Heart left ventricle (tissue), 16 donors: ENCODE measurements at places on chromosomes 6 and 20. TPM values are rescaled to one million over a fixed set of nuclear protein-coding genes. Genes with fewer than 3 reads are reported as not detected.

GRCh38 chr20:58993332-58994248, 12.5 kb downstream of the NELFCD start:
- DNase-seq = peak; percentile 13

The HLA-F gene
- 28.4 TPM for total RNA-seq

The MMP24 gene
- 0.25 TPM for total RNA-seq

The SPATA25 gene
- total RNA-seq = not detected

- no peak for DNase-seq
These were observed 148.0 kb downstream of the EPM2A start for GRCh38 chr6:145587334-145587733.

GRCh38 chr6:158879180-158879579, 60.0 kb upstream of the EZR start:
- no peak for DNase-seq

DNA sequence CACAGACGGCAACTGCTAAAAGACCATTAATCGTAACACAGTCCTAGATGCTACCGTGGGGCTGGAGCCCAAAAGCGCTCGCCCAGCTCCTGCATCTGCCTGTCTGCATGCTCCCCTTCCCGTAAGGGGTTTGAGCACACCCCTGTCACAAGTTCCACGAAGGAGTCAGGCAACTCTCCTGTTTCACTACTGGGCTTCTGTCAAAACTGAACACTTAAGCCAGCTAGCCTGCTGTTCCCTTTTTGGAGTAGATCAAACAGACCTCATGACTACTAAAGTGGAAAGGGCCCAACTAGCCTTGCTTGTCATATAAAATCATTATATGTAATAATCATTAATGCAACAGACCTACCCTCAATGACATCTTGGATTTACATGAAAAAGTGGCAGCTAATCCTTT, 61.3 kb downstream of the TRMT11 start:
- no peak for DNase-seq

- DNase-seq = no peak
These were observed 6.1 kb upstream of the DSN1 start for GRCh38 chr20:36779656-36780025.

- peak; percentile 39 for DNase-seq
These were observed 39.7 kb downstream of the TAF4 start for GRCh38 chr20:62025832-62026563.

DNA sequence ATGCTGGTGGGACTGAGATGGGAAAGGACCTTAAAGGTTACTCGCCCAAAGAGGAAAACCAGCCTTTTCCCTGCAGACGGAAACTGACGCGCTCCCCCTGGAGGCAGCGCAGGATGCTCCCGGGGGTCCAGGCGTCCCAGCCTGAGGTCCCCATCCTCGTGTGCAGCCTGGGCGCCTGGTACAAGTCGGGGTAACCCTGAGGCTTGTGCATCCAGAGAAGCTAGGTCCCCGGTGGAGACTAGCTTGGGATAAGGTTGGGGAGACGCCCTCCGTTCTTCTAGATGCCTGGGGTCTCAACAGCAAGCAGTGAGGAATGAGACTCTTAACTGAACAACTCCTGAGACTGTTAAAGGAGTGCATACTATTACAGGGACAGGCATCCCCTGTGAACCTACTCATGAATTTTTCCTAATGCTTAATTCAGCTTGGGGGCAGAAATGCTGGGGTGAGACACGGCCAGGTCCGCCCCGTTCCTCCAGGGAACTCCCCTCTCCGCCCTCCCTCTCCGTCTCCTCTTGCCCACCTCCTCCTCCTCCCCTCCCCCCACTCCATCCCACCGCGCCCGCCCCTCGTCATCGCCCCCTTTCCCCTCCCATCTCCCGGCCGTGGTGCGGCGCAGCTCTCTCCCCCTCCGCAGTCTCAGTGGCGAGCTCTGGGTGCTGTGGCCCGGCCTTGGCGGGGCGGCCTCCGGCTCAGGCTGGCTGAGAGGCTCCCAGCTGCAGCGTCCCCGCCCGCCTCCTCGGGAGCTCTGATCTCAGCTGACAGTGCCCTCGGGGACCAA, at the start of gene PRSS35:
PRSS35 (plus strand) TSS at position 634 of the 781 bp plus-strand sequence. CDS start 10,908 bp downstream, outside the sequence.
- DNase-seq = peak; percentile 47

DNA sequence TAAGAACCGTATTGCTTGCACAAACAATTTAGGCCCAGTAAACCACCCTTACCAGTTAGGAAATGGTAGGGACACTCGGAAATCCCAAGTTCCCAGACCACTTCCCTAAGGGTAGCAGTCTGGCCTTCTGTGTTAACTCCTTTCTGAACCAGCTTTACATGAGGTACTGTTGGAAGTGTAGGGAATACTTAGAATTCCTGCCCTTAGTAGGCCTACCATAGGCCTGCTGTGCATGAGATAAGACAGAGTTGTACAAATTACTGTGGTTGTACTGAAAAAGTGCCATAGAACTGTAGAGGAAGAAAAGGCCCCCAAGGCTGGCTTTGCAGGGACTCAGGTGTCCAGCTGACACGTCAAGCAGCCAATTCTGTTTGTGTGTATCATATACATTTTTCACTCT, 11.1 kb downstream of the RPRD1B start:
- DNase-seq = no peak

DNA sequence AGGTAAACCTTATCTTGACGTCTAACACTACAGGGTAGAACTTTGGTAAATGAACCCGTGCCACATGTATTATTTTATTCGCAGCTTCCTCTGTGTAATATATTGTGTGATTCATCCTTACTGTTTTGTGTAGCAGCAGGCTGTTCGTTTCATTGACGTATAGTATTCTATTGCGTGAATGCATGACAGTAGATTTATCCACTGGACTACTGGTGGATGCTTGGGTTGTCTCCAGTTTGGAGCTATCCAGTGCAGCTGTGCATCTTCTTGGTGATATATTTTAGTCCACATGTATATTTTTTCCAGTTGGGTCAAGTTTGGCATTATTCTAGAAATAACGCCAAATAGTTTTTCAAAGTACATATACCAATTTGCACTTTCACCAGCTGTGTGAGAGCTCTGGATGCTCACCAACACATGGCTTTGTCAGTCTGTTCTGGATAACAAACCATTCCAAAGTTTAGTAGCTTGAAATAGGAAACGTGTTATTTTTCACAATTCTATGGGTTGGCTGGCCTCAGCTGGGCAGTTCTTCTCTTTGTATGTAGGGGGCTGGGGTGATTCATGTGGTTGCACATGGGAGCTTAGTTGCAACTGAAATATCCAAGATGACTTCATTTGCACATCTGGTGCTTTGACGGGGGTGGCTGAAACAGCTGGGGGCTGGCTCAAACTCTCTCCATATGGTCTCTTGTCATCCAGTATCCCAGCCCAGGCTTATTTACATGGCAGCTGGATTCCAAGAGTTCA, 9.3 kb downstream of the ECT2L start:
- peak; percentile 62 for DNase-seq

DNA sequence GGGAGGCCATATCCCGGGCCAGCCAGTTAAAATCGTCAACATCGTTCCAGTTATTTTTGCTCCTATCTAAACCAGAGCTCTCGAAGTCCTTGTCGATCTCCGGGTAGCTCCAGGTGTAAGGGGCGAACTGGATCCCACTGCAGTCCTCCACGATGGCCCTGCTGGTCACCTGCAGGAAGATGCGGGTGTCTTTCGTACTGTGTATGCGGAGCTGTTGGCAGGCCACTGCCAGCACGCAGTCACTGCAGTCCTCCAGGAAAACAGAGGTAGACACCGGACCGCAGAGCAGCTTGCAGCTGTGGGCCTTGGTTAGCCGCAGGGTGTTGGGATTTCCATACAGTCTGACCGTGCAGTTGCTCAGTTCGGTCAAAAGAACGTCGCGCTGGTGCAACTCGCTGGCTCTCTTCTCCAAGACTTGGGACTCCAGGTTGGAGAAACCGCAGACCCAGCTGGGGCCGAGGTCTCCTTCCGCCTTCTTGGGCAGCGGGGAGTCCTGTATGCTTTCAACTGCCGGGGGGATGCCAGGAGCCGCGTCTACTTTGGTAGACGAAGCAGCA, 742 bp downstream of the TBCC start:
- DNase-seq = peak; percentile 58

DNA sequence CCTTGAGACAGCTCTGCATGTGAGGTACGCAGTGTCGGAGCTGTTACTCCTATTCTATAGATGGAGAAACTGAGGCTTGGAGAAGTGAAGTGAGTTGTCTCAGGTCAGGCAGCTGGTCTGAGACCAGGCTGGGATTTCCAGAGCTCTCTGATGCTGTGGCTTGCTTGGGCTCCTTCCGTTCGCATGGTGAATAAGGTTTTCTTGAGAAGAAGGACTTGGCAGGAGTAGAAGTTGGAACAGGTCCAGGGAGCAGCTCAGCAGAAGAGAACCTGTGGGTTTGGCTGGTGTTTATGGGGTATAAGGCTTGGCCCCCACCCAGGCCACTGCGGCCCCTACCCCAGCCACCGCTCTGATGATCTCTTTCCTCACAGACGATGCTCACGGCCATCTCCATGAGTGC, 7.4 kb downstream of the SLC12A5 start:
- DNase-seq = peak; percentile 27

The LPA gene
- not detected for total RNA-seq

DNA sequence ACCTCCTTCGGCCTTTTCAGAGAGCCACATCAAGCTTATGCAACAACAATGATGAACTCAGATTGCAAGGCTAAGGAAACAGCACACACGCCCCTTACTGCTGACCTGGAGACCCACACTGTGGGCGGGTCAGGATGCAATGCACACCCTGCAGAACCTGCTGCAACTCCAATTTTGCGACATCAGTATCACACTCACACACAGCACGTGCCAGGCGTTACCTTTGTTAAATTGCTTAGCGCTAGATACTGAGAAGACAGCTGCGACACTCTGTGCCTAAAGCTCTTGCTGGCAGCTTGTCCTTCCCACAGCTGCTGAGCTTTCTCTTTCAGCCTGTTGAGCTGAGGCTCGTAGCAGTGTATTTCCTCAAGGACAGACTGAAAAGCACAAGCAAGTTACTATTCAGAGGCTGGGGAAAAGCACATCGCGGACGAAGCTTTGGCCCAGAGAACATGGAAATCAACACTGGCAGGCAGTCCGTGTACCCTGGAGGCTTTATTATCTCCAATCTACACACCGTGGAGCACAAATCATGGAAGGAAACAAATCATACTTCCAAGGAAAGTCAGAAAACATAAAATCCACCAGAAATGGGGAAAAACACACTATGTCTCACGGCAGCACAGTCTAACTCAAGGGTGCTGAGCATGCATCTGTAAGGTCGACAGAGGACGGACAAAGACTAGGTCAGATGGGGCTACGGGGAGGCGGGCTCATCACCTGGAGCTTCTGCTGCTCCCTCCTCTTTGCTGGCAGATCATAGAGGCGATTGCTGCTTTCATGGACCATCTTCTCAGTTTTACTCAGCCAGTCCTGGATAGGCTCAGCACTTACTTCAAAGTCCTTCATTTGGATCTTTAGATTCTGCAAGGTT, 268.2 kb downstream of the SYNE1 start:
- peak; percentile 40 for DNase-seq

The FAM217A gene
- not detected for total RNA-seq

The HRH3 gene
- not detected for total RNA-seq

- no peak for DNase-seq
These were observed 135.6 kb downstream of the TFAP2C start for GRCh38 chr20:56764671-56765070.

DNA sequence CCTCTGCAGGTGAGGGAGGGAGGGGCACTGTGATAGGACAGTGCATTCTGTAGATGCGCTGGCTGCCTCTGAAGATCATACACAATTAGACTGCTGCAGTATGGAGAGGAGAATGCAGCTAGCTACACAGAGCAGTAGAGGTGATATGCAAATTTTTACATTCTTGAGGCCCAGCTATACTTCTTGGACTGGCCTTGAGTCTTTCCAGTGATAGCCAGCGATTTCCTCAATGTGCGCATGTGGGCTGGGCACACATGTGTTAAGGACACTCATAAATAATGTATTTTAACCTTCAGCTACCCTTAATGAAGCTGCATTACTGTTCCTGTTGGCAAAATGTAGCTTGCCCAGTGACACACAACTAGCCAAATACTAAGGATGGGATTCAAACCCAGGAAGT, 19.0 kb downstream of the TTPAL start:
- no peak for DNase-seq

DNA sequence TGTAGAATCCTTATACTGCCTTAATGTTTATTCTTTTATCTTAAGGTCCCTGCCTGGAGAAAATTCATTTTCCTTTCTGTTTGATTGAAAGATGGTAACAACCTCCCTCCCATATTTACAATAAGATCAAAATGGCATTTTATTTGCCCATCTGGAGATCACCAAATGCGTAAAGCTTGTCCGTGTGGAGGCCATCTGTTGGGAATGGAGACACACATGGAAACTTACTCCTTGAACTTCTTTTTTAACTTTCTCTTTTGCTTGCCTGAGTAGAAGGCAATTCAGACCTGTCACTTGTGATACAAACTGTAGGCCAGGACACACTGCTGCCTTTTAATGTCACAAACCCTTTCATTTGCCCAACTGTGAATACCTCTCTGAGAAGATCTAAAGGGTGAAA, 144.8 kb upstream of the CEP162 start:
- no peak for DNase-seq

- DNase-seq = no peak
These were observed 223.4 kb downstream of the FARS2 start for GRCh38 chr6:5484692-5485091.

DNA sequence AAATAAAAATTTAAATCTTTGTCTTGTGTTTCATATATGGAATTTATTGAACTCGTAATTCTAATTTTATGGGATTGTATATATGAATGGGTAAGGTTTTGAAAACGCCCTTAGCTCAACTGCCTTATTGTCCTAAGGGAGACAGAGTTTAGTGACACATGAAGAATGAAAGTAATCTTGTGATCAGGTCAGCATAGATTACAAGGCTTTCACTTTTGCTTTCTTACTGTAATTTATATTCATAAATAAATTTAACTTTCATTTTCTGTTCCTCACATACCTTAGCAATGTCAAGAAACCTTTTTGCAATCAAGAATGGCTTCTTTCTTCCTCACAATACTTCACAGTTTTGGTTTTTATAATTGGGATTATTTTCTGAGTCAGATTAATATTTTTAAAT, 14.4 kb downstream of the KPNA5 start:
- no peak for DNase-seq

The CRISP3 gene
- not detected for total RNA-seq

The CST4 gene
- total RNA-seq = not detected

DNA sequence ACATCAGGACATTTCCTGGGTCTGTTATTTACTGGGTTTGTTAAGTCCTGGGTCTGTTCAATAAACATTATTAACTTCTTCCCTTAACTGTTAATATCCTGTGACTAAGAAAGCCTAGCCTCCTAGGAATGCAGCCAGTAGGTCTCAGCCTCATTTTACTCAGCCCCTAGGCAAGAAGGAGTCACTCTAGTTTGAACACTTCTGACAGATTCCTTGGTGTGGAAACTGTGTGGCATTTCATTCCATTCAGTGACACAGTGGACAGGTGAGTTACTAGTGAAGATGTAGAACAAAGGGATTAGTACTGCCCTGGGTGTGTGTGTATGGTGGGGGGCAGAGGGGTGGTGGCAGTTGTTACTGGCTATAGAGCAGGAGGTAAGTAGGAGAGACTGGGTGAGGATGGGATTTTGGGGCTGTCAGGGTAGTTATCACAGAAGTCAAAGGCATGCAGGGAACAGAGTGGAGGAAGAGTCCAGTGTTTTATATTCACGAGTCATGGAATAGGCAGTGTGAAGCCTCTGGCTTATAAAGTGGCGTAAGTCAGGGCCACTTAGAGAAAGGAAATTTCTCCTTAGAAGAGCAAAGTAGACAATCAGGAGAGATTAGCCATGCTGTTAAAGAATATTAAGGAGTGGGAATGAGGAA, 28.4 kb downstream of the RNF182 start:
- no peak for DNase-seq

The SLC17A2 gene
- total RNA-seq = not detected
